ENCODE measurements at places on chromosomes 3 and 15.
A peak's percentile ranks its signal among the peaks of the same experiment; 100 is the strongest.

DNA sequence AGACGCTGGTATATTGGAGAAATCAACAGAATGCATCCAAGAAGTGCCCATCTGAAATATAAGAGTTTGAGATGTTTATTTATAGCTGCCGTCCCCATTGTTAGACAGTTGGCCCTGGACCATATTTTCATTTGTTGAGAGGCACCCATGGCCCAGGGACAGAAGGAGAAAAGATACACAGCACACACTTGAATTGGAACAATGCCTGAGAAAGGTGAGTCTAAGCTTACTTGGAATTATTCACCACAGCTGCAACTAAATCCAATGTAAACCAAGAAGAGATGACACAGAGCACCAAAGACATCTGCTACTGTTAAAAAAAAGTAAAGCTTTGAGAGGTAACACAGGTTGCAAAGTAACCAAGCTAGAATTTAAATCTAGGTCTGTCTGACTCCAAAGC, 525.5 kb upstream of the NAALADL2 start:
- DNase-seq: no peak

- no peak for DNase-seq
These were observed 1.1 kb downstream of the PARP6 start for GRCh38 chr15:72271221-72271620.

DNA sequence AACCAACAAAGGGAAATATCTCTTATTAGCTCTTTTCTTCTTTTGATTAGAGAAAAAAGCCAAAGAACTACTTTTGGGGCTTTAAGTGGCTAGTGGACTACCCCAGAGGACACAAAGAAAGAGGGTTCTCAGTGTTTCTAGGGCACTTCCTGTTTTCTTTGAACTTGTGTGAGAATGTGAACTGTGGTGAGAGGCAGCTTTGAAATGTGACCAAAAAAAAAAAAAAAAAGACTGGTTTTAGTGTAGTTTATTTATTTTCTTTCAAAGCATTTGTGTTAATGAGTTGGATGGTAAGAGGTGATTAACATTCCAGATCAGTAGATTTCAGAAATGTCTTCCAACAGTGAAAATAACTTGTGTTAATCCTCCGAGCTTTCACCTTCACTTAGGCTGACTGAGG, 32.4 kb downstream of the SELENOT start:
- DNase-seq: peak; percentile 17

GRCh38 chr3:32414522-32415202, 23.0 kb downstream of the CMTM7 start:
- DNase-seq: no peak

DNA sequence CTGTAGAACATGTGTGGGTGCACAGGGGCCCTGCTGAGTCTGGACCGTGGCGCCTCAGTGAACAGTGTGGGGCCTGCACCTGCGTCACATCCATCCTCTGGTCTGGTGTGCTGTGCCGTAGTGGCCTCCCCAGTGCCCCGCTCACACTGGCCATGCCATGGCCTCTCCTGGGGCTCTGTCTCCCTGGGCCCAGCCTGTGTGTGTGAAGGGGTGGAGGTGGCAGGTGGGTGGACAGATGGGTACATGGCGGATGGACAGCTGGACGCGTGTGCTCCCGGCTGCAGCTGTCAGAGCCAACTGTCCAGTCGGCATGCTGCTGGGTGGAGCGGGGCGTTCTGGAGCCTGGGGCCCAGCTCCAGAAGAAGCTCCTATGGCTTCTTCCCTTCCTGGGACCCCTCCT, 17.8 kb downstream of the PLXNA1 start:
- no peak for DNase-seq

GRCh38 chr3:141405025-141405424, 36.7 kb downstream of the ZBTB38 start:
- DNase-seq: no peak

DNA sequence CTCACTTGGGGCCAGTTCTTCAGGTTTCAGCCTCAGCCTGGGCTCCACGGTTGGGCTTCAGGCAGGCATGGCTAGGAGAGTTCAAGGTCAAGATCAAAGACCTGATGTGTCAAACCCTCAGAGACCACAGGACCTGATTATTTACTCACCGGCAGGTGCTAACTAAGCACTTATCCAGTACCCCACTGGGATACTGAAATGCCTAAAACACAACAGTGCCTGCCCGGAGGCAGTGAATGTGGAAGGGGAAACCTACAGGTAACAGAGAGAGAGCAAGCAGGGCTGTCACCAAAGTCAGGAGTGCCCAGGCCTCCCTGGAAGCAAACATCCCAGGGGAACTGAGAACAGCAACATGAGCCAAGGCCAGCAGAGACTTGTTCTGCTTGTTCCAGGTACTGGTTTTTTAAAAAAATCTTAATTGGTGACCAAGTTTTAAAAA, 6.7 kb downstream of the IDH2 start:
- no peak for DNase-seq

DNA sequence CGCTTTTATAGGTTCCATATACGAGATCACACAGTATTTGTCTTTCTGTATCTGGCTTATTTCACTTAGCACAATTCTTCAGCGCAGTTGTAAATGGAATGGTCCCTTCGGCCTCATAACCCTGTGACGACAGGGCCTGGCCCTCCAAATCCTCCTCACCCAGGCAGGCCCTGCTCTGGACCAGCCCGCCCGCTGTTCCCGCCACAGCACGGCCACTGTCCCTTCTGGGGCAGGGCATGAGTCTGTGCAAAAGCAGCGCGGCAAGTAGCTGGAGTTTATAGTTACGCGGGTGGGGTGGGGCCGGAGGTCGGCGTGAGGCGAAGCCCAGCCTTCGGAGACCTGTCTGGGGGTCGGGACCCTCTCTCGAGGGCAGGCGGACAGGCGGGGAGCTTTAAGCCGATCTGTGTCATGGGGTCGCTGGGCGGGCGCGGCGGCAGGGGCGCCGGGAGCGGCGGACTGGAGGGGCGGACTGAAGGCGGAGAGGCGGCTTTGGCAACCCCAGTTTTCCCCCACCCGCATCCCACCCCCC, 543 bp downstream of the ARPIN start:
- DNase-seq: peak; percentile 43

DNA sequence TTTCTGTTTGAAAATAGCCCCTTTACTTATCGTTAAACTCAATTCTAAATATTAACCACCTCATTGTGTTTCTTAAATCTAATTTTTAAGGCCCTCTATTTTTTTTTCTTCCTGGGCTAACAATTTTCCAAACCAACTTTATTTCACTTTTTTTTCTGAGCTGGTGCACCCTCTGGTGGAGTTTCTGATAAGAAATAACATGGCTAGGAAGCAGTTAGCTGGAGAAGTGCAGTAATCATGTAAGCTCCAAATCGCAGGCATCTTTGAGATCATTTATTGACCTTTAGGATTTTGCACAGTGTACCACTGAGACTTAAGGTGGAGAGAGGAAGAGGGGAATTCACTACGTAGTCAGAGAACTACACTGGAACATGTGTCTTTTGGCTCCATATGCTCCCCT, 6.4 kb downstream of the TMEM207 start:
- no peak for DNase-seq

GRCh38 chr15:86872782-86873181, 793.1 kb downstream of the AGBL1 start:
- no peak for DNase-seq

DNA sequence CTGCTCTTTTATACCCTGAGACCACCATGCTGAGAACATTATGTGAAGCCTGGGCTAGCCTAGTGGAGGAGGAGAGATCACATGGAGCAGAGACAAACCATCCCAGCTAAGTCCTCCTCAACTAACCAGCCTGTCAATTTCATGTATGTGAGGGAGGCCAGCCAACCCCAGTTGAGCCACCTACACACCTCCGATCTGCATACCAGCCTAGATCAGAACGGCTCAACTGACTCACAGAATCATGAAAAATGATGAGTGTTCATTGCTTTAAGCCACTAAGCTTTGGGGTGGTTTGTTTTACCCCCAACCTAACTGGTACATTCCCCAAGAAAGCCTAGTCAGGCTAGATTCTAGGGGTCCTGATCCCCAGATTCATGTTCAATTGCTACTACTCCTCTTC, 19.4 kb upstream of the CA12 start:
- DNase-seq: no peak

GRCh38 chr15:49215768-49216739, 46.0 kb downstream of the GALK2 start:
- no peak for DNase-seq

DNA sequence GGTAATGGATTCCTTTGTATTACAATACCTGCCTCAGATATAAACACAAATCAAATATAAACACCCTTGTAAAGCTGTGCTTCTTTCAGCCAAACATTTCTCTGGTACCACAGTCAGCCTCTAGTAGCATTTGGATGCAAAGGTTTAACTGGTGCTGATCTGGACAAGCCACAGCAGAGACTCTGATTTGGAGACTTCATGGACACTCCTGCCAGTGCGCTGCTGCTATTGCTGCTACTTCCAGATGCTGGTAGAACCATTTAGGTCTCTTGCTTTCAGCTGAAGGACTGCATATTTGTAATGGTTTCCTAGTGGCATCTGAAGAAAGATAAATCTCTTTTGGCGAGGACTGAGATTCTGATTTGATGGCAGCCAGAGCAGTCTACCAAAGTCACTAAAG, 36.9 kb downstream of the NCK1 start:
- no peak for DNase-seq

DNA sequence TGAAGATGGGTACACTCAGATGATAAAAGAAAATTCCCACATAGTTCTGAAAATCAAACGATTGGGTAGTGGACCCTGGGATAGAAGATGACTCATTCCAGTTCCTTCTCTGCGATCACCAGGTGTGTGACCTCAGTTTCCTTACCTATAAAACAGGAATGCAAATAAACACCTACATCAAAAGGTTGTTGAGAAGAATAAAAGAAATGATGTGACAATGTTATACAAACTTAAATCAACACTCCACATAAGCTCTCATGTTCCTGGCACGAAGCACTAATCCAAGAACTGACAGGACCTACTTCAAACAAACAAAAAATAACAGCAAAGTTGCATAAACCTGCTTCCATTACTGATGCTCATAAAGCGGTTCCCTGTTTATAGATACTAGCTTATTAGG, 69.2 kb downstream of the RORA start:
- no peak for DNase-seq

GRCh38 chr3:11716573-11717290, 73.0 kb upstream of the VGLL4 start:
- DNase-seq: no peak

All from brain (organoid and tissue), 16 donors.